ENCODE measurements at places on chromosomes 4 and X.
A peak's percentile ranks its signal among the peaks of the same experiment; 100 is the strongest.

GRCh38 chr4:108965016-108965415 is 202.2 kb upstream of the ETNPPL start:
- no peak for DNase-seq

DNA sequence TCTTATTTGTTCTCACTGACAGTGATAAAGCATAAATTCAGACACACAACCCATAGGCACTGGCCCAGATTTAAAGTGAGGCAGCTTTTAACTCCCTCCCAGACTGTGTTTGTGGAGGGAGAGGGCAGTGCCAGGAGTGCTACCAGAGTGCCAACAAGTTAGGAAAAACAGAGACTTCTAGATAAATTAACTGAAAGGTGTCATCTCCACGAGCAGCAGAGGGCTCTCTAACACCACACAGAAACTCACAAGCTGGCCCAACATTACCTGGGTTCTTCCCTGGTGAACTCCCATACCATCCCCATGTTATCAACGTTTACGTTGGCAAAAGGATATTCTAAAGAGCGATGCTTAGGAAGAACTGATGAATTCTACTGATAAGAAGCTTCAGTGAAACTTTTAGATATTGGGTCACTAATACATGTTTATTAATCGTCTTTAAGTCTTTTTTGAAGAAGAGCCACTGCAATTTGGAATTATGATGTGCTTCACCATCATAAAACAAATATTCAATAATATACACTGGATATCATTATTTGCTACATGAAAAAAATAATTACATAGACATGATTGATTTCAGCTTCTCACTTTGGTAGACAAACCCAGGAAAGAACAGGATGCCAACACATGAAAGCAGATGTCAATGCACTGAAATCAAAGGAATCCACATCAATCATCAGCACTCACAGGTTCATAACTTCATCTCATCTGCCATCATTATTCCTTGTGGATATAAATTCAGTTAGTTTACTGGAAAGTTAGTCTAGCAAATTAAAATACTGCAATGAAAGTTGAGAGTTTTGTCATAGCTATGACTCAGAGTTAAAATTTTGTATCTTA is 121.2 kb upstream of the NAP1L5 start:
- DNase-seq, result peak; percentile 54

DNA sequence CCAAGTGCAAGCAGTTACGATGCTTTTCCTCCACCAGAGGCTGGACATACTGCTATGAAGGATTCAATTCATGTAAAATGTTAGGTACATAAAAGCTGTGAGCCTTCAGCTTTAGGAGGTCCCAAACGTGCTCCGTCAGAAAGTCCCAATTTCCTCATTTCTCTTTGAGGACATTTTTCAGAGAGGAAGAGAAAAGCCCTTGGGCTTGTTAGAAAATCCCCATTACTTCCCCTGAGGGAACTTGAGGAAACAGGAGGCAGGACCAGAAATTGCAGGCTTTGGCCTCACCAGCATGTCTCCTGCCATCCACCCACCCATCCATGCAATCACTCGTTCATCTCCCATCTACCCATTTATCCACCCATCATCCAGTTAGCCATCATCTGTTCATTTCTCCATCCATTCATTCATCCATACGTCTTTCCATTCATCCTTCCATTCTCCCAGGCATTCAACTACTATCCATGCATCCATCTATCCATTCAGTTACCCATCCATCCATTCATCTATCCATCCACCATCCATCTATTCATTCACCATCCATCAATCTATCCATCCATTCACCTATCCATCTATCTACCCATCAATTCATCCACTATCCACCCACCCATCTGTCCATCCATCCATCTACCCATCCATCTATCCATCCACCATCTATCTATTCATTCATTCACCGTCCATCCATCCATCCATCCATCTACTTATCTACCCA is 223.5 kb downstream of the AFAP1 start:
- DNase-seq, result no peak

DNA sequence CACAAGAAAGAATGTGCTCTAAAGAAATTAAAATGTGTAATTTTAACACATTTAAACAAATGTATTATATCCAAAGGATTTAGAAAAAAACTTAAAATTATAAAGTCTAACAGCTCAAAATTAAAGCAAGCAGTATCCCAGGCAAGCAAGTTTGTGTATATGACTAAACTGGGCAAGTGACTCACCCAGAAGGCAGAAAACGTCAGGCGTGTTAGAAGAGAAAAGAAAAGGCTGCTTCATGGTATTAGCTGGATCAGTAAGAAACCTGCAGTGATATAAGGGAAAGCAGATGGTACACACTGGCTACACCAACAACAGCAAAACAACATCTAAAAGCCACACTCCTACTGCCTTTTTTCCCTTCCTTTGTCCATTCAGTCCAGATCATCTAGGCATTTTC is 250.6 kb upstream of the NDST3 start:
- DNase-seq, result no peak

DNA sequence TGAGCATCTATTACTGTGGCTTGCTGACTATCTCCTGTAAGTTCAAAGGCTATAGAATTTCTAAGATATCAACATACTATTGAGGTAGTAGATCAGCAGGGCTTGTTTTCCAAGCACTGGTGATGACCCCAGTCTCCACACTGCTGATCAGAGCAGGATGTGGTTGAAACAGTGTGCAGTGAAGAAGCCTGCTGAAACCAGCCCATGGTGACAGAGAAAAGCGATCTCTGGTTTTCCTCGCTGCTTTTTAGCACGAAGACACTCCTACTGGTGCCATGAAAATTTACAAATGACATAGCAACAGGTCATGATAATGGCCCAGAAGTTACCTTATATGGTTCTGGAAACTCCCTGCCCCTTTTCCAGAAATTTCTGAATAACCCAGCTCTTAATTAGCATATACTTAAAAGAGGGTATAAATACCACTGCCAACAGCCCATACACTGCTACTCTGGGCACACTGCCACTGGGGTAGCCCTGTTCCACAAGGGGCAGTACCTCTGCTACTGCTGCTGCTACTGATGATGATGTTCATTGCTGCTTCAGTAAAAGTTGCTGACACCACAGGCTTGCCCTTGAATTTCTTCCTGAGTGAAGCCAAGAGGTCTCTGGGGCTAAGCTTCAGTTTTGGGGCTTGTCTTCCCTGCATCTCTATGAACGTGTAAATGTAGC is 1689.5 kb upstream of the PCDH10 start:
- DNase-seq, result no peak

DNA sequence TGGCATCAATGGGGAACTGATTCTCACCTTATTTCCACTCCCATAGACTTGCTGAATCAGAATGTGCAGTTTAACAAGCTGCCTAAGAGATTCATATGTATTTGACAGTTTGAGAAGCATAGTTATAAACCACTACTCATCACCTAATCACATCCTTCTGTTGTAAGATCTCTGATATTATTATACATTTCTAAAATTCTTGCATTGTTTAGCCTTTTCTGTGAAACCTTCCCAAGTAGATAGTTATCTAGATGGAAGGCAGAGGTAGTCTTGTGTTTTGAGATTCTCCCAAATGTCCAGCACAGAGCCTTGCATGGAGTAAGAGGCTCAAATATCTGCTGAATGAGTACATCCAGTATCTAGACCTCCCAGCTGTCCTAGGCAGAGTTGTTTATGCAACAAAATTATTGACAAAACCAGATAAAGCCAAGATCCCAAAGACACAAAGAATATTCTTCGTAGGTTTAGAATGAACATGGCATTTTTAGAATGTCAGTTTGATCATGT is 227.3 kb downstream of the KDR start:
- no peak for DNase-seq

DNA sequence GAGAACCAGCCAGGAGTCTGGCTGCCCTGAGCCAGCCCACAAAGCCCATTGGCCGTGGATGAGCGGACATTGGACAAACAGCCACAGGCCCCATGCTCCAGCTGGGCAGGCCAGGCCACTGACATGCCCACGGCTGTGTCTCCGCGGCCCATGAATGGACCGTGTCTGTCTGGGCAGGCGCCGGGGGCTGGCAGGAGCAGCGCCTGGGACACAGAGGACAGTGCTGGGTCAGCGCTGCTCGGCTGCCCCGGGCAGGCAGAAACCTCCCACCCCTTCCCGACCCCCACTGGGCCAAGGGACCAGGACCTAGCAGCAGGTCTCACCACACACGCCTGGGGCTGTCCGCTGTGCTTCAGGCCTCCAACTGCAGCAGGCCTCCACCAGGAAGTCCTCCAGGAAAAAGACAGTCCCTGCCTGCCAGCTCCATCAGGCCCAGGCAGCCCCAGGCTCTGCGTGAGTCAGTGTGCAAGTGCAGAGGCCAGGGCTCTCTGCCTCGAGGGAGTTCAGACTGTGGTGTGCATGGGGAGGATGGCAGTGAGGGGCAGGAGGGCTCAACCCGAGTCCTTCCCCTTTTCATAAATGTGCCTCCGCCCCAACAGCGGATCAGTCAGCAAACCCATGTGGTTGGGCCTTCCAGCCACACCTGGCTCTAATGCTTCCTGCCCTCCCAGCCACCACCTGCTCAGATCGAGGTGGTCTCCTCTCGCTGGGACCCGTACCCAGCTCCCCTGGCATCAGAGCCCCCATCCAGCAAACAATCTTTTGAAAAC is 17.2 kb upstream of the FGFR3 start:
- DNase-seq, result no peak

- no peak for DNase-seq
Observed at GRCh38 chr4:78787392-78788006, 11.3 kb downstream of the BMP2K start.

GRCh38 chrX:153327561-153327960 is 6.0 kb upstream of the PNMA6F start:
- no peak for DNase-seq

- DNase-seq, result no peak
Observed at GRCh38 chr4:110418641-110419040, 57.3 kb upstream of the ENPEP start.

DNA sequence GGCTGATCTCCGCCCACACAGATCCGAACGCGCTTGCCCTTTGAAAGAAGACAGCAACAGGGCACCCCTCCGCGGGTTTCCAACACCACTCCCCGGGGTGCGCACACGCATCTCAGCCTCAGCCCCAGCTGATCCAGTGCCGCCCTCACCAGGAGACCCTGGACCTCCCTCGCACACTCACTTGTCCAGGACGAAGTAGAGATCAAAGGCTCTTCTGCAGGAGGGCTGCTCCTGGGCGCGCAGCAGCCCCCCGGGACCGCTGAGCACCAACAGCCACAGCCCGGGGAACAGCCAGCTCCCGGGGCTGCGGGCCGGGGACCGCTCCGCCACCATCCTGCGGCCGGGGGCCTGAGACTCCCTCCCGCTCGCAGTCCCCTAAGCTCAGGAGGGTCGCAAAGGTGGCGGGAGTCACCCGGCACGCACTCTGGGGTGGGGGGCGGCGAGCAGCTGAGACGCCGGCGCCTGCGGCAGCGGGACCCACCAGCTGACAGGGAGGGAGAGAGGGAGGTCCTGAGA is 743 bp downstream of the ANTXR2 start:
- peak; percentile 39 for DNase-seq

DNA sequence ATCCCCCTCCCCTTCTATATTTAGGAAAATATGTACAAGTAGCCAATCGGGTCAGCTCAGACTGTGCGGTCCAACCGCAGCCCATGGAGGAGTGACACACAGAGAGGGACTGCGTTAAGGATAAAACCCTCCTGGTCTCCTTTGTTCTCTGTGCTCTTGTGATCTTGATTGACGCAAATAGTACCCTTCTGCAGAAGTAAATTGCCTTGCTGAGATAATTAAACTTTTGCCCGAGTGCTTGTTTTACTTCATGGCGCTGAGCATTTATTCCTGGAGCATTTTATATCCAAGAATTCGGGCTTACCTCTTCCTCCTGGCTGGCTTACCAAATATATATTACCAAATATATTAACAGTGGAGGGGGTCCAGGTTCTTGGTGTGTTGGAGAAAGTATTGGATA is 184.2 kb downstream of the STAG2 start:
- DNase-seq, result no peak

DNA sequence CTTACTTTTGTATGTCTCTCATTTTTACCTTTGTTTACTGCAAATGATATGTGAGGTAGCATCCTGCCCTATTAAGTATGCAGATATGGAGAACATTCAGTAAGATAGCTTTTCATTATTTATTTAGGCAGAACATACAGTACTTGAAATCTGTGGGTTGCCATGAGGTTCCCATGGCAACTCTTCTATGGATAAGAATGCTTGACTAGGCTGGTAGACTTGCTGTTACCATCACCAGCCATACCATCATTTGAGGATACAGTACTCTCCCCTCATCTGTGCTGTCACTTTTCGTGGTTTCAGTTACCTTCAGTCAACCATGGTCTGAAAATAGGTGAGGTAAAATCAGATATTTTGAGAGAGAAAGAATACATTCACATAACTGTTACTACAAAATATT is 56.7 kb downstream of the NAF1 start:
- DNase-seq, result no peak

DNA sequence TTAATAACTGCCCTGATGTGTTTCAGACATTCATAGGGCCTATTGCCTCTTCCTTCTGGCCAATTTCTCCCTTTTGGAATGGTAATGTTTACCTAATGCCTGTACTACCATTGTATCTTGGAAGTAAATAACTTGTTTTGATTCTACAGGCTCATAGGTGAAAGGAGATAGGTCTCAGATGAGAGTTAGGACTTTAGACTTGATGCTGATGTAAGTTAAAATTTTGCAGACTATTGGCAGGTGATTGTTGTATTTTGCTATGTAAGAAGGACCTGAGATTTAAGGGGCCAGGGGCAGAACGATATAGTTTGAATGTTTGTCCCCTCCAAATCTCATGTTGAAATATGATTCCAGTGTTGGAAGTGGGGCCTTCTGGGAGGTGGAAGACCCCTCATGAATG is 215.5 kb downstream of the SLC39A8 start:
- DNase-seq, result no peak

GRCh38 chrX:97461763-97462162 is 578.1 kb downstream of the RPA4 start:
- DNase-seq, result no peak

- no peak for DNase-seq
Observed at GRCh38 chr4:56318555-56318954, 68.7 kb downstream of the AASDH start.

DNA sequence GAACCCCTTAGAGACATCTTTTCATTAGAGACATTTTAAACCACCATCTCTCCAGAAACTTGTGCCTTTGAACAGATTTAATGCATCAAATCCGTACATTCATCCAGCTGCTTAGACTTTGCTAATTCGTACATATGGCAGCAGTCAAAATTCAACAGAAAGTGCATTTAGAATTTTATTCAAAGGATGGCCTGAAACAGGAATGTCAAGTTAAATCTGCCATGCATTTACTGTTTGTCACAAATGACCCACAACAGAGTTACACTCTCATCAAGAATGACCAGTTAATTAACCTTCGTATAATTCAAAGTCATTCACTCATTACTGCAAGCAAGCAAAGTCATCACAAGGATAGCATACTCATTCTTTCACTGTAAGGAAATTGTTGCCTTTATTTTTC is 284.3 kb downstream of the SLC7A11 start:
- no peak for DNase-seq

- no peak for DNase-seq
Observed at GRCh38 chr4:34198966-34199365, 2045.3 kb downstream of the ARAP2 start.

DNA sequence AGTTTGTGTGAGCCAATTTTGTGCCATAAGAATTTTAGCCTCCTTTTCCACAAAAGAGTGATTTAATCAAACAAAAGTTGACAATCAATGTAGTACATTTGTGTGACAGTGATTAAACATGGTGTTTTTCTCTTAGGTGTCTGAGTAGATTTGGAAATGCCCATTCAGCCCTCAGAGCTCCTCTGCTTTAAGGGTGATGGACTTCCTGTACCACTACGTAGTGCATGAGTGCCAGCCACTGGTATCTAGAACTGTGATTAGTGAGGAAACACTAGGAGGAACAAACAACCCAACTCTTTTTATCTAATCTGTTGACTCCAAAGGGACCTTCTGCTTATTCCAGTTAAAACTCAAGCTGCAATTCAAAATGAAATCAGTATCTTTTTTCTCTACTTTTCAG is 151.7 kb downstream of the SNCA start:
- no peak for DNase-seq

Measured in naive thymus-derived CD8-positive, alpha-beta T cell (primary cell).